ENCODE measurements at places on chromosomes 3 and 15. TPM values are rescaled to one million over a fixed set of nuclear protein-coding genes. Genes with fewer than 3 reads are reported as not detected.
A peak's percentile ranks its signal among the peaks of the same experiment; 100 is the strongest.

GRCh38 chr15:90583471-90584252 lies 53.9 kb downstream of the CRTC3 start:
- DNase-seq: peak; percentile 78
- no peaks in the 10 kb centered on the region for H3K36me3 ChIP-seq
- peaks cover 61% of the 10 kb centered on the region for H3K4me1 ChIP-seq
- H3K27ac ChIP-seq: peak overlapping the region; percentile 14

DNA sequence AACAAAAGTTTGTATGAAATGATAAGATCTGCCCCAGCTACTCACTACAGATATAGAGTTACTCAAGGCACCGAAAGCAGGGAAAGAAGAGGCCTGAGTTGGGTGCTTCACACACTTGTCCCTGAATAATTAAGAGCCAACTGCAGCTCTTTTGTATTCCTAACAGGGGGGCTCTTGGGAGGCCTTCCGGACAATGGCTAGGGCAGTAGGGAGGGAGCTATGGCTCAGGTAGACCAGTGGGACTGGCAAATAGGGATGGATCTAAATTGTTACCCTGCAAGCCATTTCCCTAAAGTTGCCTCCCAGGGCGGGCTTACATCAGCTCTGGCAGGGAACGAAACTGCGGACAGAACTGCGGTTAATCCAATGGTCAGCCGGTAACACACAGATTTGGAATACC lies 6.2 kb downstream of the SEMA5B start:
- peaks cover 45% of the 10 kb centered on the region for H3K4me1 ChIP-seq
- peak; percentile 56 for DNase-seq
- H3K36me3 ChIP-seq: no peaks in the 10 kb centered on the region
- H3K4me3 ChIP-seq: peak overlapping the region; percentile 29

The MRAS gene
- total RNA-seq: 9.1 TPM

GRCh38 chr3:46978985-46979944 lies at the start of gene NBEAL2:
Gene NBEAL2, plus strand, starts transcription at chr3:46979666. Its CDS starts 196 bp downstream, at chr3:46979862.
- H3K4me1 ChIP-seq: peaks cover 11% of the 10 kb centered on the region
- H3K27ac ChIP-seq: peak within 1 kb of the TSS; percentile 82
- DNase-seq: peak; percentile 96
- 0 out of 2 replicates have a peak, but pooled peaks cover 5% of the 10 kb centered on the region for H3K27me3 ChIP-seq
- H3K36me3 ChIP-seq: no peaks in the 10 kb centered on the region

The CXCR6 gene
- not detected for total RNA-seq

GRCh38 chr3:147411238-147411814 lies 2.2 kb downstream of the ZIC1 start:
- peaks cover 80% of the 10 kb centered on the region for H3K4me1 ChIP-seq
- peak; percentile 52 for DNase-seq
- peak overlapping the region; percentile 71 for H3K4me3 ChIP-seq
- peaks cover 98% of the 10 kb centered on the region for H3K27me3 ChIP-seq
- no peaks in the 10 kb centered on the region for H3K36me3 ChIP-seq

DNA sequence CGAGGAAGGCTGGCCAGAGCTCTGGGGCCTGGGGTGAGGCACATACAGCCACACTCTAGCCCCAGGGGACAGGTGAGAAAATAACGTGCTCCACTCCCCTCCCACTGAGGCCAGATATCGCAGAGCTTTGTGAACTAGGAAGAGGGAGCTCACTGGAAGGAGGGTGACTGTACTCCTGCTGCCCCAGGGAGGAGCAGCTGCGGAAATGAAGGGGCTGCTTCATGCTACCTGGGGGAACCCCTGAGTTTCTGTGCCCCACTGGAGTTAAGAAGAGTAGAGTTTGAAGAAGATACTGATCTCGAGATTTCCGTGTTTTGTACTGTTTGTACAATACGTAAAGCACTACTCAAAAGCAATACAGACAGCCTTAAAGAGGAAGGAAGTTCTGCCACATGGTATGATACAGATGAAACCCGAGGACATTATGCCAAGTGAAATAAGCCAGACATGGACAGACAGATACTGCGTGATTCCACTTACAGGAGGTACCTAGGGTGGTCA lies 44.6 kb downstream of the CMTM6 start:
- H3K36me3 ChIP-seq: peaks cover 5% of the 10 kb centered on the region
- no peak overlapping the region for H3K4me3 ChIP-seq
- H3K4me1 ChIP-seq: peaks cover 38% of the 10 kb centered on the region
- no peak for DNase-seq
- 0 out of 2 replicates have a peak overlapping the region, but pooled peaks have one; percentile 69 for H3K27ac ChIP-seq

- no peaks in the 10 kb centered on the region for H3K27me3 ChIP-seq
- no peak overlapping the region for H3K4me3 ChIP-seq
- no peak overlapping the region for H3K27ac ChIP-seq
- no peaks in the 10 kb centered on the region for H3K36me3 ChIP-seq
- peaks cover 25% of the 10 kb centered on the region for H3K4me1 ChIP-seq
Measured at GRCh38 chr3:100213891-100214573, 46.8 kb upstream of the TBC1D23 start.

The KIF7 gene
- total RNA-seq: 13.4 TPM

- no peak overlapping the region for H3K27ac ChIP-seq
- no peak for DNase-seq
- no peak overlapping the region for H3K4me3 ChIP-seq
- no peaks in the 10 kb centered on the region for H3K4me1 ChIP-seq
- H3K36me3 ChIP-seq: no peaks in the 10 kb centered on the region
Measured at GRCh38 chr3:154044671-154045070, 76.5 kb upstream of the ARHGEF26 start.

DNA sequence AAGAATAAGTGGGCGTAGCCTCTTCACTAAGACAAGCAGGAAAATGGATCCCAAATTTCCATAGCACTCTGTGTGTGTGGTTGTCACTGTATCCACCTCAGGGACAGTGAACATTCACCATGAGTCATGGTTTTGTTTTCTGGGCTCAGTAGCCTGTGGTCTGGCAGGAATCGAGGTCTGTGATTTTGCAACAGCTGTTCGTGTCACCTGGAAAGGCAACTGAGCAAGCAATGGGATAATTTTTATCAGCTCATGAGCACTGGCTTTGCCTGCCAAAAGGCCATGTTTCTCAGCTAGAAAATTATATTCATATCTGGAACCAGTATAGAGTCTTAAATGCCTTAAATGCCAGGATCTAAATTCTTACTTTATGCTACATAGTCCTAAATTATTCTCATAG lies 60.9 kb downstream of the STRIT1 start:
- no peaks in the 10 kb centered on the region for H3K36me3 ChIP-seq
- H3K27me3 ChIP-seq: no peaks in the 10 kb centered on the region
- no peak overlapping the region for H3K27ac ChIP-seq
- no peaks in the 10 kb centered on the region for H3K4me1 ChIP-seq
- peak; percentile 3 for DNase-seq
- H3K4me3 ChIP-seq: no peak overlapping the region

- no peaks in the 10 kb centered on the region for H3K27me3 ChIP-seq
- H3K27ac ChIP-seq: peak overlapping the region; percentile 34
- H3K4me1 ChIP-seq: peaks cover 8% of the 10 kb centered on the region
- no peak overlapping the region for H3K4me3 ChIP-seq
- H3K36me3 ChIP-seq: no peaks in the 10 kb centered on the region
Measured at GRCh38 chr15:68299436-68299835, 21.9 kb downstream of the FEM1B start.

DNA sequence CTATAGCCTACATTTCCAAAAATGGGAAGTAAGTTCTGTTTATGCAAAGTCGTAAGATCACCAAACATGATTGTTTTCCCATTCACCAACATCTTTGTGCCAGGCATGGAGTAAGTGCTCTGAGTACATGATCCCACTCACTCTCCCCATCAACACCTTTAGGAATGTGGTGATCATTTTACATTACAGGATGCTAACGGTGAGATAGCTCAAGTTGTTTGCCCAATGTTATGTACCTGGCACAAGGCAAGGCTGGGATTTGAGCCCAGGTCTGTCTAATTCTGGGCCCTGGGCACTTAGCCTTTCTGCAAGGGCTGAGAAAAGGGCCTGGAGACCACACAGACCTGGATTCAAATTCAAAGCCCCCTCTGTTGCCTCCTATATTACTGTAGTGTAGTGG lies 581.7 kb upstream of the CFAP20DC start:
- H3K4me3 ChIP-seq: no peak overlapping the region
- H3K4me1 ChIP-seq: no peaks in the 10 kb centered on the region
- no peak for DNase-seq
- no peaks in the 10 kb centered on the region for H3K27me3 ChIP-seq
- no peak overlapping the region for H3K27ac ChIP-seq

The ETFA gene
- 62.3 TPM for total RNA-seq

DNA sequence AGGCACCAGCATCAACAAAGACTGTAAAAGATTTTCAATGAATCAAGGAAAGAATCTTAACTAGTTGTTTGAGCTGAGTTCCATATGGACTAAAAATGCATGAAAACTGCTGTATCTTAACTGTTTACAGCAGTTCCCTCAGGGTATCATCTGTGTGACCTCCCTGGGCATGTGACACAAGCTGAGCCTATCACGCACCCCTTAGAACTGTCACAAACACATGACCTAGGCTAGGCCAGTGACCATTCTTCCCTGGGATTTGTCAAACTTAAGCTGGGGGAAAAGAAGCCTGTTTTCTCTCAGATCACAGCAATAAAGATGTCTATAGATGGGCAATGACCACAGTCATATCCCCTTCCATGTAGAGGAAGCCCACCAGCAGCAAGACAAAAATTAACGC lies 35.7 kb downstream of the IGF2BP2 start:
- DNase-seq: no peak
- H3K4me1 ChIP-seq: peaks cover 76% of the 10 kb centered on the region
- H3K27me3 ChIP-seq: no peaks in the 10 kb centered on the region
- no peaks in the 10 kb centered on the region for H3K36me3 ChIP-seq
- peak overlapping the region; percentile 86 for H3K27ac ChIP-seq
- no peak overlapping the region for H3K4me3 ChIP-seq

The TRPM1 gene
- total RNA-seq: not detected

The LIPH gene
- 0.16 TPM for total RNA-seq

The GABRB3 gene
- 119 TPM for total RNA-seq

The ATP13A5 gene
- not detected for total RNA-seq

The GRK7 gene
- total RNA-seq: not detected

DNA sequence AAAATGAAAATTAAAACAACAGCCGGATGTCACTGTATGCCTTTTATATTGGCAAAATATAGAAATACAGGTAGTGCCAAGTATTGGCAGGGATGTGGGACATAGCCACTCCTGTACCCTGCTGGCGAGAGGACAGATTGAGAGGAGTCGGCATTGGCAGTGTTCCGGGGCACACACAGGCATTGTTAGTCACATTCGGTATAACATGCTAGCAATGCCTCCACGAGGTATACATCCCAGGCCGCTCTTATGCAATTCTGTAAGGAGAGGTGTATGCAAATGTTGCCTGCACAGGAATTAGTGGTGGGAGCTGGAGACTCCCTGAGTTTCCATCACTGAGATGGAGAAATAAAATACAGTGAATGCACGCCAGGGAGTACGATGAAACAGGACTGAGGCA lies 99.4 kb upstream of the DLG1 start:
- H3K36me3 ChIP-seq: no peaks in the 10 kb centered on the region
- H3K27me3 ChIP-seq: no peaks in the 10 kb centered on the region
- H3K27ac ChIP-seq: no peak overlapping the region
- no peak overlapping the region for H3K4me3 ChIP-seq
- no peak for DNase-seq
- peaks cover 5% of the 10 kb centered on the region for H3K4me1 ChIP-seq

DNA sequence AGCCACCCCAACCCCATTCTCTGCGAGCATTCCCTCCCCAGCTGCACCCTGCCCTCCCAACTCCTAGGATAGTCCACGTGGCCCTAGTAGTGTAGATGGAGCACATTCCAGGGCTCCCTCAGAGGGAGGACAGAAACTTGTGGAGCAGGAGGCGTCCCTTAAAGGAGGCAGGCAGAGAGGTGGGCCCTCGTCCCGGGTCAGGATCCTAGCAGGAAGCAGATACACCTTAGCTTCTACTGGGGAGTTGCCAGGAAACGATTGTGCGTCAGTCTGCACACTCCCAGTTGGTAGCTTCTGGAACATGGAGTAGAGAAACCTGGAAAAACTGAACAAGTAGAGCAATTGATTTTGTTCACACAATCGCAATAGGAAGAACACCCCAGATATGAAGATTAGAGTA lies 43.9 kb upstream of the KLHL25 start:
- H3K36me3 ChIP-seq: no peaks in the 10 kb centered on the region
- DNase-seq: no peak
- peaks cover 6% of the 10 kb centered on the region for H3K4me1 ChIP-seq
- no peaks in the 10 kb centered on the region for H3K27me3 ChIP-seq
- no peak overlapping the region for H3K27ac ChIP-seq
- no peak overlapping the region for H3K4me3 ChIP-seq

Measured in GM23338 (cell line).